ENCODE measurements at places on chromosomes 4 and X. TPM values are rescaled to one million over a fixed set of nuclear protein-coding genes. Genes with fewer than 3 reads are reported as not detected.

Gene CENPE
- 7.5 TPM for total RNA-seq

Gene PPP2R2C
- 33.5 TPM for total RNA-seq

Gene SERTM2
- not detected for total RNA-seq

Gene ACOX3
- 9.5 TPM for total RNA-seq

Gene TMEM131L
- total RNA-seq: 5.3 TPM

Gene FRMPD4
- total RNA-seq: 0.03 TPM

Gene TMEM154
- 0.17 TPM for total RNA-seq

Gene FHL1
- total RNA-seq: 24.0 TPM

Gene CXorf65
- total RNA-seq: not detected

Gene BMP3
- total RNA-seq: not detected

Gene GSPT2
- 8.2 TPM for total RNA-seq

Gene EVC
- total RNA-seq: 12.9 TPM

Gene SLC2A9
- 0.19 TPM for total RNA-seq

Gene EGF
- total RNA-seq: 0.35 TPM

Gene MED14
- 22.2 TPM for total RNA-seq

Gene ARHGAP6
- not detected for total RNA-seq

Gene NKAP
- total RNA-seq: 8.1 TPM

Gene PPEF2
- total RNA-seq: not detected

Gene MAP7D2
- total RNA-seq: 5.2 TPM

Gene CSAG3
- total RNA-seq: not detected

Gene SMIM31
- 0.09 TPM for total RNA-seq

Gene C4orf51
- total RNA-seq: not detected

Gene ARR3
- not detected for total RNA-seq

Gene SOD3
- not detected for total RNA-seq

Gene TBC1D8B
- 1.3 TPM for total RNA-seq

Gene CPLX1
- total RNA-seq: 0.62 TPM

Gene PPBP
- total RNA-seq: not detected

Gene MEPE
- total RNA-seq: not detected

Gene NUP62CL
- total RNA-seq: 14.8 TPM

Gene DCAF4L1
- 0.12 TPM for total RNA-seq

Gene C1GALT1C1
- 33.7 TPM for total RNA-seq

Gene CT45A2
- total RNA-seq: not detected

Gene BBS12
- total RNA-seq: 2.7 TPM

Gene FGF13
- total RNA-seq: not detected

Gene PCDH19
- 0.16 TPM for total RNA-seq

Gene SMPX
- total RNA-seq: not detected

Gene PRKX
- total RNA-seq: 20.4 TPM

Gene MAGEB2
- not detected for total RNA-seq
